SW480 (cell line): ENCODE measurements at places on chromosomes 7 and 10.
A peak's percentile ranks its signal among the peaks of the same experiment; 100 is the strongest.

DNA sequence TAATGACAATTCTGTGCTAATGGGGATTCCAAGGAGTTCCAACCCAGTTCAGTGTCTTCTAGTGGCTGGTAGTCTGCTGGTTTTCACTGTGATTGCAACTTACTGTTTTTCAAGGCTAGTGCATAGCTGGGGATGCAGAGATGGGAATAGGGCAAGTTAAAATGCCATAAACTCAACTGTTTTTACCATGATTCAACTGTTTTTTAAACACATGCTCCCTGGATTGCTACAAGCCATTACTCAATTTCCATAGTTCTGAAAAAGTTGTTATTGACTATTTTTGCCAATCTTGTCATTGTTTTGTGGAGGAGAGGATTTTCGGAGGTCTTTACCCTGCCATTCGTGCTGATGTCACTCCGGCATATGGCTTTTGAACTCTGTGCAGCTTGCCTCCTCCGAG lies 245.3 kb downstream of the SUGCT start:
- DNase-seq: no peak

GRCh38 chr10:113474752-113475151 lies 78.1 kb upstream of the HABP2 start:
- DNase-seq: no peak

DNA sequence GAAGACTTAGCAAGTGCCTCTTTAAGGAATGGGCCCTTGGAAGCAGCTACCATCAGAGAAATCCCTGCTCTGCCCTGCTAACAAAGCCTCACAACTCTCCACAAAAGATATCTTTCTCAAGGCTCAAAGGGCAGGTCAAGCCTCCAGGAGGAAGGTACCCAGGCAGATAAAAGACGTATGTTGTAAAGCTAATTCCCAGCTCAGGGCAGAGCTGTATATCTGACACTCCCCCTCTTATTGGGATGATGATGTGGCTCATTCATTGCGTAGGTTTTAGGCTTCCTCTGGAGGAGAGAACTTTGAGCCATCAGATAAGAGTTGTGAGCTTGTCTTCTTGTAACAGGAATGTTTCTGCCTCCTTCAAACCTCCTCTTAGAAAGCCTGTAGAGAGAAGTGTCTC lies 145.4 kb downstream of the CALN1 start:
- DNase-seq: no peak

- DNase-seq: peak; percentile 99
Measured at GRCh38 chr7:913736-914520, 37.6 kb downstream of the GET4 start.

GRCh38 chr10:123213192-123213591 lies 59.0 kb downstream of the BUB3 start:
- no peak for DNase-seq

DNA sequence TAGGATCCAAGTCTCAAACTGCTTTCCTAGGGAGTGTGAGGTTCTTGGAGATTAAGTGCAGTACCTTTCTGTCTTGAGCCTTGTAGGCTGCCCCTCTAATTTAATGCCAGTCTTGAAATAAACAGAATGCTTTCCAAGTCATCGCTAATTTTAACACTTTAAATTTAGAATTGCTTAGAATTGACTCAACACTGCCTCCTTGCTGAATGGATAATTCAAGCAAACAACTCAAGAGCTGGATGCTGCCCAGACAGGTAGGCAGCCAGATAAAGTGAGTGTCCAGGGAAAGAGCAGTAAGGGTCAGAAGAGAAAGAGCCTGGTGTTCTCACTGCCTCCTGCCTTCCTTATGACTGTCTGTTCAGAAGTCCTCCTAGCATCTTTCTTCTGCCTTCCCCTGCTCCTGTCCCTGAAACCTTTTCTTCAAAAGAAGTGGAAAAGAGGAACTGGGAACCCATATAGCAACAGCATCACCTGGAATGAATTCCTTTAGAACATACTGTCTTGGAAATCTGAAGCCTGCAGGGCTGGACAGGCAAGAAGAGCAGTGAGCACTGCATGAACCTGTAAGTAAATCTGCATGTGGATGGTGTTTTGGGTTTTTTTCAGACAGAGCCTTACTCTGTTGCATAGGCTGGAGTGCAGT lies 3.1 kb upstream of the GOT1 start:
- DNase-seq: peak; percentile 5

DNA sequence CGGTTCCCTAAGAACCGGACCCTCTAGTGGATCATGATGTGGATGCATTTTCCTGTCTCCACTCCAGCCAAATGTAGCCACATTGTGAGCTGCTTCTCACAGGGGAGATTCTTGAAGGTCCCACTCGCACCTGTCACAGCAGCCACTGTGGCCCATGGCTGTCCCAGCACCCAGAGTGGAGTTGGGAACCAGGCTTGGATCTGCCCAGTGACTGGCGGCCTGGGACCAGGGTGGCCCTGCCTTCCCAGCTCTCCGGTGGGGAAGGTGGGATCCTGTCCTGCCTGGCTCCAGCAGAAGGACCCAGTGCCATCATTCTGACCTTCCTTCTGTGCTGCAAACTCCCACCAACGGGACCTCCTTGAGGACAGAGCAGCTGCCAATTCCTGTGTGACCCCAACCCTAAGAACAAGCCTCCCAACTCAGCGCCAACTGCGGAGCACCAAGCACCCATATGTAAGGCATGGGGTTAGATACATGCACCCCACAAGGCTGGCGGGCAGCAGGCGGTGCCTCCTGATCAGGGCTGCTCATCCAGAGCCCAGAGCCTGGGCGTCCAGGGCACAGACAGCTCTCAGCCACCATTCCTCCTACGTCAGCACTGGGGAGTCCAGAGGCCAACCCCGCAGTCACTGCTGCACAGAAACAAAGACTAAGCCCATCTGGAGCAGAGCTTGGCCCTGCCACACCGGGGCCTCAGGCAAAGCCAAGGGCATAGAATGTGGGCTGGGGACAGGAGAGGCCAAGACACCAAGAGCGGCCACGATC lies 28.8 kb downstream of the EBF3 start:
- no peak for DNase-seq

DNA sequence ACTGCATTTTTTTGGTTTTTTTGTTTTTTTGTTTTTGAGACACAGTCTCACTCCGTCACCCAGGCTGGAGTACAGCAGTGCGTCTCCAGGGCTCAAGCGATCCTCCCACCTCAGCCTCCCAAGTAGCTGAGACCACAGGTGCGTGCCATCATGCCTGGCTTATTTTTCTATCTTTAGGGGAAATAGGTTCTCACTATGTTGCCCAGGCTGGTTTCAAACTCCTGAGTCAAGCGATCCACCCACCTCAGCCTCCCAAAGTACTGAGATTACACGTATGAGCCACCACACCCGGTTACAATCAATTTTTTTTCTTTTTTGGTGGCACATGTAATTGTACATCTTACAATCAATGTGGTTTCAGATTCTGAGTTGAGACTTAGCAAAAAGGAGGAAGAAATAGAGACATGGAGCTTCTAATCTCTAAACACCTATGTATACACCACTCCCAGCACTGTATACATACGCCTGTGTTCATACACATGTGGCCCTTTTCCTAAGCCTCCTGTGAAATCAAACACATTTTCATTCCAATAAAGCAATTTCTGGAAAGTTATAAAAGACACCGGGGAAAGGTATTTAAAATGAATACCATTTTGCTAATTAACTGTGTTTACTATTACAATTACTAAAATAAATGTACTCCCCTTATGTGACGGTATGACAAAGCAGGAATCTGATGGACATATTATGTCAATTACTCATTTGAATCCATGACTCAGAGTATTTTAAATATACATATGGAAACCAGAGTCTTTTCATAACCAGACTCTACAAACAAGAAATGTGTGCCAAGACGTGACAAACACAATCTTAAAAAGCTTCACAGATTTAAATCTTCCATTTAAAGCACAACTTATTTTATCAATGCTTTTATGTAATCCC lies 40.9 kb downstream of the SMURF1 start:
- no peak for DNase-seq

DNA sequence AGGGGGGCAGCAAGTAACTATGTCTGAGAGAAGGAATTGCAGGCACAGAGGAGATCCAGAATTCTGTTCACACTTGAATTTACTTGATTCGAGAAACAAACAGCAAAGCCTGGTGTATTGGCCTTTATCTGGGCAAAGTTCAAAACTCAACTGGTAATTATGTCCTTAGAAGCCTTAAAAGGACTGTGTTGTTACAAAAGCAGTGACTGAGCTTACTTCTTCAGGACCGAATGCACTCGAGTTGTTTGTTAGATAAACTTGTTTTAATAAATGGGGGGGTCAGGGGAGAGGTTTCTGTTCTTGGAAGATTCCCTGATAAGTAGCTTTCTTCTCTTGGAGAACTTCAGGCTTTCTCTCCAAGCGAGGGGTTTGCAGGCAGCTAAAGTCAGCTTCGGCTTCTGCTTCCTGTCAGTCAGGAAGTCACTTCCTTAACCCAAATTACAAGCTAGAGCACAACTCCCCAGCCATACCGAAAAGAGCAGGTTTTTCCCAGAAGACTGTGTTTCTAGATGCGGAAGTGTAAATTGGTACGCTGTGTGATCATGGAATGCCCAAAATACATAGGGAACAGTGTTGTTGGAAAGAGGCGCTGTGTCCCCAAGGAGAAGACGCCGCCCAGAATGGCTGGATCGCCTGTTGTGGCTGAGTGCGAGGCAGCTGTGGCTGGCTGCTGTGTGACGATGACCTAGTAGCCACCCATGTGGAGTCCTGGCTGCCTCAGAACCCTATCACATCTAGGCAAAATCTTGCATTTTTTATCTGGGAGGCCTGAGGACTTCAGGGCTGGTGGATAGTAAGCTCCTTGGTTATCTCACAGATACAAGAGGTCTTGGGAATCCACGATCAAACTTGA lies 110.4 kb downstream of the TCF7L2 start:
- no peak for DNase-seq

- no peak for DNase-seq
Measured at GRCh38 chr10:124665091-124665490, 79.1 kb downstream of the FAM53B start.

GRCh38 chr10:11684717-11685645 lies 57.2 kb upstream of the ECHDC3 start:
- peak; percentile 80 for DNase-seq

- DNase-seq: no peak
Measured at GRCh38 chr7:88040694-88041093, 106.6 kb downstream of the ADAM22 start.

DNA sequence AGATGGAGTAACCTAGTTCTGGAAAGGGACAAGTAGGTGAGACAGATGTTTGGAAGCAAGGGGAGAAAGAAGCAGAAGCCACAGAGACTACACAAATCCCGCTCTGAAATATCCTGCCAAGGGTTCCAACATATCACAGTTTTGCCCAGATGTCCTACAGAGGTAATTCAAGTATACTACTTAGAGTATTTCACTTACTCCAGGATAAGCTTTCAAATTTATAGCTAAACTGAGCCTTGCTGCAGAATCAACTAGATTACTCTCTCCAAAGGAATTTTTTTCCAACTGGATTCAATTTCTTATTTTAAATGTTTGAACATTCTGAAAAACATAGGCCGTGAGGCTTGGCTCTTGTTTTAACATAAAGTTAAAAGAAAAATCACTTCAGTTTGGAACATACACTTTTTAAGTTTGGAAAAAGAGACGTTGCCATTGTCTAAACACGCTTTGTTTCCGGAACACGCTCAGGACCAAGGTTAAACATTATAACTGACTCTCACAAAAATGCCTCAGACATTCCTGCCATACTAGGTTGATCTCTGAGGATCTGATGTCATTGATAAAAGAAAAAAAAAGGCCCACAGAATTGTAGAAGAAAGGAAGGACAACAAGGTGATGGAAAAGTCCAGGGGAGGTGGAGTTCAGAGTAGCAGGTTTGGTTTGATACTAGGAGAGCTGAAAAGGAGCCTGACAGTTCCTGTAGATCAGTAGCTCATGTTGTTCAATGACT lies 74.8 kb downstream of the FAM185A start:
- DNase-seq: no peak

- DNase-seq: peak; percentile 44
Measured at GRCh38 chr10:75108684-75109458, 2.6 kb upstream of the SAMD8 start.
